Globus pallidus (tissue), 1 donor: ENCODE measurements at places on chromosomes 3 and 15.

GRCh38 chr3:51982838-51983577 lies at the start of gene ACY1:
Gene ACY1 (plus strand): TSS chr3:51983535. CDS start chr3:51984065, 530 bp downstream.
- peak; percentile 80 for DNase-seq

- no peak for DNase-seq
Observed at GRCh38 chr15:35630532-35630931, 84.6 kb upstream of the DPH6 start.

DNA sequence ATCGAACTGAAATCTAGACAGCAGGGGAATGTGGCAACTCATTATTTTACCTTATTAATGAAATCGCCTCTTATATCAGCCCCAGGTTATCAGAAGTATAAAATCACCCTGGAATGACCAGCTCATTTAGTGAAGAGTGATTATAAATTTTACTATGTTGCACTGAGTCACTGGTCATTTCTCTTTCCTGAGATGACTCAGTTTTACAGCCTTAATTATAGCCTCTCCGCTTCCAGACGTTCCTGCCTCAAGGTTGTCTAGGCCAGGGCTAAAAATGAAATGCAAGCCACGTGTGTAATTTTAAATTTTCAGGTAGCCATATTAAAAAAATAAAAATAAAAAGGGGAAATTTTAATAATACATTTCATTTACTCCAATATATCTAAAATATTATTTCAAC lies 33.3 kb downstream of the DET1 start:
- no peak for DNase-seq

DNA sequence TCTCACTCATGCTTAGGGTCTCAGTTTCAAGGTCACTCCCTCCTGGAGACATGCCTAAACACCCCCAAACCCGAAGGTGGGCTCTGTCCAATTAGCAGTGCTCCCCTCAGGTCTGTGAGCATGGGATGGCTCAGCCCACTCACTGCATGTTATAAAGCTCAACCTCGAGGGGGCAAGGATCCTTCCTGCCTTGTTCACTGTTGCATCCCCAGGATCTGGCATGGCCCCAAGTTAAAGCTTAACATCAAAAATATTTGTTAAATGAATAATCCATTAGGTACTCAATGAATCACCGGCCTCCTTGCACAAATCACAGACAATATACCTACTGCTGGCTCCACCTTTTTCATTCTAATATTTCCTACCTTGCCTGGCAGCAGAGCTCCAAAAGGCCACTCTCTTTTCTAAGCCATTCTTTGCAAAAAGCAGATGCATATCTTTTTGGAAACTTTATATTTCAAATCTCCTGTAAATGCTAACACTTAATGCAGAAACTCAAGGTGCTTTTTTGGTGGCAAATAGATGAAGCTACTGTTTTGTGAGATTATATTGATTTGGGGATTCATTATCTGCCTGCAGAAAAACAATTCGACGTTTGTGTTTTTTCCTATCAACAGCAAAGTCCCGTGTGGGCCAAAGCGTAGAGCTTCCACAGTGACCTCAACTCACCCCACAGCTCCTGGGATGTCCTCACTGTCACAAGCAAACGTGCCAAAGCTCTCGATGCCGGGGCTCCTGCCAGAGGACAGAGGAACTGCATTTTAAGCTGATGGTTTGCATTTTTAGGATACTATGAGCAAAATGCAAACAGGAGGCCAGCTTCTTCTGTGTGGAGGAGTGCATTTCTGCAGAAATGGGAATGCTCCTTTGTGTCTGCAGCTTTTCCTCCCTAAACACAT lies 35.4 kb downstream of the PCOLCE2 start:
- DNase-seq: no peak

GRCh38 chr3:59831394-59831793 lies 781.6 kb upstream of the CFAP20DC start:
- no peak for DNase-seq

GRCh38 chr3:131328721-131329120 lies 52.9 kb upstream of the NUDT16 start:
- DNase-seq: no peak

DNA sequence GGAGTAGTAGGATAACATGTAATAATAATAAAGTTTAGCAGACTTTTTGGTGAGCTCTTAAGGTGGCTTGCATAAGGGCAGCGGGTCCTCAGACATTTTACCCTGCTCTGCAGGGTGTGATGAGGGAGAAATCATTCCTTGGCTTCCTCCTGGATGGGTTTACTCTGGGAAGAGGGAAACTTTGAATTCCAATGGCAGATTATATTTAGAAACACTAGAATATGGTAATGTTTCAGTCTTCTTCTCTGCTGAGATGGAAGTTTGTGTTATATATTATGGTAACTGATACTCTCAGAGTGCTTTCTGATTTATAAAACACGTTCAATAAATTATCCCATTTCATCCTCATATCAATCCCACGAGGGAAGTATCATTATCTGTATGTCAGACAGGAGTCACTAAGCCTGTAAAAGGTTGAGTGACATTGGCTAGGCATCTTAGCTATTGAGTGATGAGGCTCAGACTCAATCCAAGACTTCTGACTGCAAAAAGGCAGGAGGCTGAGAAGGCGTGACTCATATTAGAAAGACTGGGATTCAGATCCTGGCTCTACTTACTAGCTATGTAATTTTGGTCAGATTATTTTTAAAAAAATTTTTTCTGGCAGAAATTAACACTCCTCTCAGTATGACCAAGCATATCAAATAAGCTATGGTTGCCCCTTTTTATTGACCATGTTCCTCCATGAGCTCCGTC lies 19.3 kb downstream of the PDIA5 start:
- DNase-seq: no peak

DNA sequence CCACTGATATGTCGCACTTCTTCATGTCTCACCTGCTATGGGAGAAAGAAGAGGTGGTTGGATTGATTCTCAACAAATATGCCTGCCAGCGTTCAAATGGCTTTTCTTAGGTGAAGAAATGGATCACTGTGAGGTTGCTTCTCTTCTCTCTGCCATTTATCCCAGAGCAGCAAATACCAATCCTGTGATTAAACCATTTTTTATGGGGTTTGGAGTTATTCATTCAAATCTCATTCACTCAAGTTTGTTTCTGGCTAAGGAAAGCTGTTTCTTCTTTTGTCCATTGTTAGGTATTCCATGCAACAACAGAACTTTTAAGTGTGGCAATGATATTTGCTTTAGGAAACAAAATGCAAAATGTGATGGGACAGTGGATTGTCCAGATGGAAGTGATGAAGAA lies 12.2 kb upstream of the C3orf52 start:
- DNase-seq: no peak

DNA sequence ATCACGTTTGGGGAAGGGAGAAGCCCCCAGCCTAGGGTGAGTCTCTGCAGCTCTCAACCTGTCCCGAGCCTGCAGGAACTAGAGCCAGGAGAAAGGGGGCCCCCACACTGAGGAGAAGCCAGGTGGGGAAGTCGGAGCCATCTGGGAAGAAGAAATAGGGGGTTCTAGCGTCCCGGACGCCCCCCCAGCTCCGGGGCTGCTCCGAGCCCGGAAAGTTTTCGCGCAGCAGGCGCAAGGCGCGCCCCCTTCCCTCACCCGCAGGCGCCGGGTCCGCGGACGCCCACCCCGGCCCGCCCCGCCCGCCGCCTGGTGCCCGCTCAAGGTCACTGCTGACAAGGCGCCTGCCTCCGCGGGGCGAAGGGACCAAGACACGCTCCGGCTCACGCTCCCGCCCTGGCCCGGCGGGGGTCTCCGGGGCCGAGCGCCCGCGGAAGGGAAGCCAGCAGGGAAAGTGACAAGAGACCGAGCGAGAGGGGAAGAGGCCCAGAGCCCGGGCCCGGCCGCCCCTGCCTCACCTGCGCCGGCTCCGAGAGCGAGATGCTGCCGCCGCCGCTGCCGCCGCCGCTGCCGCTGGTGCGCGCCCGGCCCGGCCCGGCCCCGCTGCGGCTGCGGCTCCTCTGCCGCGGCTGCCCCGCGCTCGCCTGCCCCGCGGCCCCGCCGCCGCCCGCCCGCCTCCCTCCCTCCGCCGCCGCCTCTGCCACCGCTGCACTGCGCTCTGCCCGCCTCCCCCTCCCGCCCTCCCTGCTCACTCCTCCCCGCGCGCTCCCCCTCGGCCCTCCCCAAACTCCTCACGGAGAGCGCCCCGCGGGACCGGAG lies 108.4 kb upstream of the SLC6A11 start:
- DNase-seq: no peak

DNA sequence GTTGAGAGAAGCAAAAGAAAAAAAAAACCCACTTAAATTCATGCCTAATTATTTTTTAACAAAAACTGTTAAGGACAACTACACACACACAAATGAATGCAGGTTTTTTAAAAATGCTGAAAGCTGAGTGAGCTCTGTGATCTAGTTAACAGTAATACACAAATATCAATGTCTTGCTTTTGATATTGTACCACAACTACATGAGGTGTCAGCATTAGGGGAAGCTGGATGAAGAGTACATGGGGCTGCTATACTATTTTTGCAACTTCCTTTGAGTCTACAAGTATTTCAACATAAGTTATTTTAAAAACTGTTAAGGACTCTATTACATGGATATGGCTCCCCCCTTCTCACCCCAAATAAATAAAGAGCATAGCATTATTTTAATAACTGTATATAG lies 44.7 kb downstream of the SUCLG2 start:
- DNase-seq: no peak

GRCh38 chr15:101510212-101511197 lies 21.0 kb upstream of the PCSK6 start:
- DNase-seq: no peak

DNA sequence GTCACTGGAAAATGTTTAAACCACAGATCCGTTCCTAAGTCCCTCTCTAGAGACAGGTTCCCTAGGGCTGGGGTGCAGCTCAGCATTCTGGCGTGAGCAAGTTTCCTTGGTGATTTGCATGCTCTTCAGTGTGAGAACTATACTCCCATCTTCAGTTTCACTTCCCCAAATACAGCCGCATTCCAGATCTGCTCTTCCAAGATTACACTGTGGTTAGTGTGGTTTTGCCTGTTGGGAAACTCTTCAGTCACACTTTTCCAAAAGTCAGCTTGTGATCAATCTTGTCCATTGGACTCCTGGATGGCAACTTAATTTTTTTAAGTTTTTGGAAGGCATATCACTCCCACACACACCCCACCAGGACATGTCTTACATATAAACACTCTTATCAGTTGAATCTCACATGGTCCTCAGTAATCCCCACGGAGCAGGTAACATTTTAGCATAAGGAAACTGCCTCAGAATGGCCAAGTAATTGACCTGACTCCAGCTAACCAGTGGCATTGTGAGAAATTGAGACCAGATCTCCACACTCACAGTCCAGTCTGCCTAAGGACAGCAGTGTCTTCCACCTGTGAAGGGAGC lies 33.5 kb upstream of the PTPN23 start:
- DNase-seq: no peak

GRCh38 chr3:159938714-159939113 lies 49.9 kb upstream of the IL12A start:
- no peak for DNase-seq

- DNase-seq: no peak
Observed at GRCh38 chr3:116020989-116021388, 397.7 kb downstream of the GAP43 start.

DNA sequence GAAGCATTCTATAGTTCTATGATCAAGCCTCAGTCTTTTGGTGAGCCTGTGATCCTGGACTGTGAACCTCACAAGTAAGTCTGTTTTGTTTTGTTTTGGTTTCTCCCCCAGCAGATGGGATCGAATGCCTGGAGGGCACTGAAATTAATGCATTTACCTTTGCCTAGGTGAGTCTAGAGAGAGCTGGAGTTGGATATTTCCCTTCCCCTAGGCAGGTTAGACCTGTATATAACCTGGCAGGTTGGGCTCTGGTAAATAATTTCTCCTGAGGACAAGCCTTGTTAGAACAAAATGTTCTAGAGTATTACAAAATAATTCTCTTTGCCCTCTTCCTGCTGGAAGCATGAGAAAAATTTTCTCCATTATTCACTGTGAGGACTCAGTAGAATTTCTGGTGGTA lies 211.9 kb downstream of the TPRG1 start:
- DNase-seq: no peak

DNA sequence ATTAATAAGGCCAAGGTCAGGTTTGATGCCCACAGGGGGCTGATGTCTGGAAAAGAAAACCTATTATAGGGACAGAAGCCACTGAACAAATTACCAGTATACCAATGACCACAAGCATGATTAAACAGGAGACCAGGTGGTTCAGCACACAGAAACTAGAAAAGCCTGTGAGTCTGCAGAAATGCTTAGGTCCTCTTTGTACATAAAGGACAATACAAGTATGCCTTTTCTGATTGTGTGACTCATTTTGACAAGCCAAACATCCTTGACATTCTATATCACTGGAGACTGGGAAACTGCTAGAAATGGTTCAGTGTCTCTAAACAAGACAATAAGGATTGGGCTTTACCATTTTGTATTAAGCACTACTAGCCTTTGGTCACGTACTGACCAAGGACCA lies 113.2 kb upstream of the MYO5C start:
- no peak for DNase-seq

GRCh38 chr3:78035131-78035641 lies 995.3 kb downstream of the ROBO2 start:
- DNase-seq: no peak

GRCh38 chr3:76429581-76430177 lies 610.2 kb upstream of the ROBO2 start:
- no peak for DNase-seq

DNA sequence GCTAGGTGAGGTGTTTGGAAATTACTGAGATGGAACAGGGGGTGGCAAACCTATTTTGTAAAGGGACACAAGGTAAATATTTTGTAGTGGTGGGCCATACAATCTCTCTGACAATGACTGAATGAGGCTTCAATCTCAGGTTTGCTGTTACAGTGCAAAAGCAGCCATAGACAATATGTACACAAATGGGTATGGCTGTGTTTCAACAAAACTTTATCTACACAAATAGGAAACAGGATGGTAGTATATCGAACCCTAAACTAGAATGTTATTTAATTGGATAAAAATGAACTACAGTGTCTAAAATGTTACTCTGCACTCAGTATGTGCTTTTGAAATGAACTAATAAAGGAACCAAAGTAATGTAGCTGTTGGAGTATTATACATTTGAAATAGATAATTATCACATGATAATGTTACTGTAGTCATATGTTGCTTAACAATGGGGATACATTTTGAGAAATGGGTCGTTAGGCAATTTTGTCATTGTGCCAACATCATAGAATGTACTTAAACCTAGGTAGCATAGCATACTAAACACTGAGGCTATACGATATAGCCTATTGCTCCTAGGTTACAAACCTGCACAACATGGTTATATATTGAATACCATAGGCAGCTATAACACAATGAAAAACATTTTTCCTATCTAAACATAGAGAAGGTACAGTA lies 495.2 kb upstream of the TBL1XR1 start:
- no peak for DNase-seq

GRCh38 chr15:80574590-80574989 lies 120.5 kb upstream of the ABHD17C start:
- DNase-seq: no peak
